Fibroblast of skin of scalp (primary cell): ENCODE measurements at places on chromosomes 11 and 22.

- no peak for DNase-seq
Measured at GRCh38 chr11:2704356-2704755, 4.6 kb upstream of the KCNQ1OT1 start.

- DNase-seq, result no peak
Measured at GRCh38 chr11:117934526-117935307, 5.5 kb upstream of the TMPRSS13 start.

GRCh38 chr11:38990139-38990538, 2392.1 kb upstream of the RAG2 start:
- no peak for DNase-seq

DNA sequence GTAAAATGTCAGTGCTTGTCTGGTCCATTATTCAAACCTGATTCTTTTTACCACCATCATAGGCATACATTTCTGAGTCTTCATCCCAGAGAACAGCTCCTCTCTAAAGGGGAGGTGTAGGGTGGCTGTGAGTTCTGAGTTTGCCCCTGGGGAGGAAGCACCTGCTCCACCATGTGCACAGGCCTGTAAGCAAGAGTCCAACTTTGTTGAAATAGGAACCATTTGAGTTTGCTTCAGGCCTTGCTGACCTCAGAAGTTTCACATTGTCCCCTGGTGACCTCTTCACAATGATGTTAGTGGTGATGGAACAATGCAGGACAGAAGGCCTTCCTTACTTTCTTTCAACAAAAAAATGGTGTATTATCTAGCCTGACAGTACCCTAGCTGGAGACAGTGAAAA, 54.6 kb upstream of the TOP3B start:
- no peak for DNase-seq

GRCh38 chr11:128765571-128766549, 72.0 kb downstream of the FLI1 start:
- peak; percentile 74 for DNase-seq

- DNase-seq, result no peak
Measured at GRCh38 chr11:112298535-112298934, 37.9 kb upstream of the PLET1 start.

- no peak for DNase-seq
Measured at GRCh38 chr11:95152876-95153856, 63.5 kb downstream of the ENDOD1 start.

DNA sequence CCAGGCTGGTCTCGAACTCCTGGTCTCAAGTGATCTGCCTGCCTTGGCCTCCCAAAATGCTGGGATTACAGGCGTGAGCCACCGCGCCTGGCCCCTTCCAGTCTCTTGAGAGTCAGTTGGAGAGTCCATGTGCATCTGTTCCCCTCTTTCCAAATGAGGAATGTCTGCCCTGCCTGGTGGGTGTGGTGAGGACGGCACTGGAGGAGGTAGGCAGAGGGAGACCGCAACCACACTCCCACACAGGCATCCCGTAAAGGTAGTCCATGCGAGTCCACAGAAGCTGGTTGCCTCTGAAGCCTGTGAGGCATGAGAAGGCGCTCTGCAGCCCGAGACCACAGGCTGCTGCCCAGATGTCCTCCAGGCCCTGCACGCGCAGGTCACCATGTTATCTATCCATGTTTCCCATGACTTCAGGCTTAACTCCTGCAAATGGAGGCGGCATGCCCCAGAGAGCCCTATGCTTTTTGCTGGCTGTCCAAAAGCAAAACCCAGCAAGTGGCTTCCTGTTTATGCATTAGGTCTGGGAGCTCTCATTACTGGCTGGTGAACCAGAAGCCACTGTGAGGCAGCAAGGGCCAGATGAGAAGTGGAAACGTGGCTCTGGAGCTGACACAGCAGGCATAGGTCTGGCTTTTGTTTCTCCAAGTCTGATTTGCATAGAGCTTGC, 43.4 kb downstream of the GRIK4 start:
- DNase-seq, result no peak

DNA sequence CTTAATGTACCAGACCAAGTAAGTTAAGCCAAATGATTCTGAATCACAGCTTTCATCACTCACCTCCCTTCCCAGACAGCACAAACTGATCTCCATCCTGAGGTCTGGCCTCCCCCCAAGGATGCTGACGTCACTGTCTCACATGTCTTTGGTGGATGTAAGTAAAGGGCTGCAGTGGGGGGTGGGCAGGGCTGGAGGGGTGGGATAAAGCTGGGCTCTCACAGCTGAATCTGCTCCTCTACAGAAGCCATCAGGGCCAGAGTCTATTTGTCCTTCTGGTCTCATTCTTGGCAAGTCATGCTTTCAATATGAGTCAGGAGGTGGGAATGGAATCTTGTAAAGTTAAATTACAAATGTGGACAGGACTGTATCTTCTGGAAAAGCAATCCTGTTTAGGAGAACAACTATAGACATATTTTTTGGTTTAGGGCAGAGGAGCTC, 32.7 kb downstream of the P4HA3 start:
- DNase-seq, result peak; percentile 100

DNA sequence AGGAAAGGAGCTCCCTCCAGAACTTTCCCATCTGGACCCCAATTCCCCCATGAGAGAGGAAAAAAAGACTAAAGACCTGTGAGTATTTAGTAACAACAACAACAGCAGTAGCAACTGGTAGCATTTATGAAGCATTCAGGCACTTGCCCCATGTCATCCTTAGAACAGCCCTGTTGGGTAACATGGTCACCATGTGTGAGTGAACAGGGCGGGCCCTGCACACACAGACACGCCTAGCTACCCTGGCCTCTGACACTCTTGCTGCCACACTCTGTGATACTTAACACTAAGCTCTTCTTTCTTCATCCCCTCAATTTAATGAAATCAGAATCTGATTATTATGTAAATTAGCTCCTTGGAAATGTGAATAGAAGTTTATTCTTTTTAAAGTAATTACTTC, 26.1 kb upstream of the SLC25A18 start:
- no peak for DNase-seq

DNA sequence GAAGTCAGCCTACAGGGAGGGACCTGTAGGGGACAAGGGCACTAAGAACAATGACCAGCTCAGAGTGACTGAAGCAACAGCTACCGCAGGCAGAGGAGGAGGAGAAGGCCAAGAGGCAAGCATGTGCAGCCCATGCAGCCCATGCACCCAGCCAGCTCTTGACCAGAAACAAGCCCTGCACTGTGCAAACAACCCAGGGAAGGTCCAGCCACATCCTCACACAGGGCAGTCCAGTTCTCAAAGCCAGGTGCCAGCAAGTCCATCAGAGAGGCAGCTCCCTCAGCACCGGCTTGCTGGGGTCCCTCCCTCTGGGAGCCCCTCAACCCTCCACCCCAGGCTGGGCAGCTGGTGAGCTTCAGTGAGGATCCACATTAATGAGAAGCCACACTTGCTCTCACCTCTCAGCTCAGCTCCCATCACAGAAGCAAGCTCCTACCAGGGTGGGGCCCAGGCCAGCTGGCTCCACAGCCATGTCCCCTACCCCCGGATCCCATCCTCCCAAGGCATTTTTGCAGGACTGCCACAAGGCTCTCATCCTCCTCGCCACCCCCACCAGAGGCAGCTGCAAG, 7.1 kb downstream of the DGCR2 start:
- no peak for DNase-seq

DNA sequence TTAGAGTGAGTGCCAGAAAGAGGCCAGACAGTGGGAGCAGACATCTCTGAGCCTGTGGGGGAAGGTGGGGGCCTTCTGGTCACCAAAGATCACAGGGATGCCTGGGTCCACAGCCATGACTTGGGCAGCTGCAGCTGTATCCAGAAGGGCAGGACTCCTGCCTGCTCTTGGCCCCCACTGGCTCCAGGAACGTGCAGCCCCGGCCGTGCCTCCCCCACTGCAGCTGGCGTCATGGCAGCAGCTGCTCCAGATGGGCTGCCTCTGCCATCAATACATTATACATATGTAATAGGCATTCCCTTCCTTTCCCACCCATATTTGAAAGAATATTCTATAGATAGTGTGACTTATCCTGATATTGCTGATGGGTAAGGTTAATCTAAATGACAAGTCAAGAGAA, 195.5 kb upstream of the SNX19 start:
- DNase-seq, result no peak

GRCh38 chr11:92740276-92740675, 229.2 kb upstream of the MTNR1B start:
- DNase-seq, result no peak
